Renal cortical epithelial cell (primary cell): ENCODE measurements at places on chromosomes 5 and 9. TPM values are rescaled to one million over a fixed set of nuclear protein-coding genes. Genes with fewer than 3 reads are reported as not detected.
A peak's percentile ranks its signal among the peaks of the same experiment; 100 is the strongest.

GRCh38 chr5:126544087-126544740 is 50.8 kb downstream of the ALDH7A1 start:
- DNase-seq: peak; percentile 45

The HTR4 gene
- total RNA-seq: not detected in 2 replicates

GRCh38 chr9:137114613-137115393 is at the start of gene DPP7:
Gene DPP7 (minus strand): TSS chr9:137114733. CDS start chr9:137114713, 20 bp downstream.
- DNase-seq: no peak

GRCh38 chr9:83920469-83920926 is 734 bp downstream of the KIF27 start:
- peak; percentile 64 for DNase-seq

- no peak for DNase-seq
Observed at GRCh38 chr9:37920471-37921167, 16.7 kb upstream of the SLC25A51 start.

- DNase-seq: no peak
Observed at GRCh38 chr9:79673614-79674013, 101.8 kb downstream of the TLE4 start.

The NOXA1 gene
- total RNA-seq: 2.1 and 2.8 TPM in 2 replicates

DNA sequence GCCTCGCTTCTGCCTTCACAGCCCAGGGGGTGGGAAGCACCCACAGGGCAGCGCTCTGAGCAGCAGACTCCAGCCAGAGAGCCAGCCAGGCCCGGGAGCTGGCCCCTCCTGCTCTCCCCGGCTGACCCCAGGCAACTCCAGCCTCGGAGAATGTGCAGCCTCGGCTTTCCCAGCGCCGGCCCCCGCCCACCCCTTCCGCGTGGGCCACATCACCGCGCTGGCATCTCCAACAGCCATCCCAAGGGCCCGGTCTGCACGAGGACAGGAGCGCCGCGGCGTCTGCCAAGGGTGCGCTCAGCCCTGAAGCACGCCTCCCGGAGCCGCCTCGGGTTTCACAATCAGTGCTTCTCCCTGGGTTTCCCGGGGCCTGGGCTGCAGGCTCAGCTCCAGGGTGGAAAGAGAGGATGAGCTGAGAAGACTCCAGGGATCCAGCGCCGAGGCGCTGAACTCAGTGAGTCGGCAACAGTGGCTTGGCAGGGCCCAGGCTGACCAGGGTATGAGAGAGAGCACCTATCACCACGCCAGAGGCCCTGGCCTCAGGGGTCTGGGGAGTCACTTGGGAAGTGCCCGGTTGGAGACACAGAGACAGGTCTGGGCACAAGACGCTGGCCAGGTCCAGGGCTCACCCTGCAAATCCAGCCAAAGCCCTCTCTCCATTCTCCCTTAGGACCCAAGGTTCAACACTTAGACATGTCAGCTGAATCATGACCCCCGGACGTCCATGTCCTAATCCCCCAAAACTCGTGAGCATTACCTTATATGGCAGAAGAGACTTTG is 79.6 kb downstream of the ADAMTS2 start:
- DNase-seq: peak; percentile 80

DNA sequence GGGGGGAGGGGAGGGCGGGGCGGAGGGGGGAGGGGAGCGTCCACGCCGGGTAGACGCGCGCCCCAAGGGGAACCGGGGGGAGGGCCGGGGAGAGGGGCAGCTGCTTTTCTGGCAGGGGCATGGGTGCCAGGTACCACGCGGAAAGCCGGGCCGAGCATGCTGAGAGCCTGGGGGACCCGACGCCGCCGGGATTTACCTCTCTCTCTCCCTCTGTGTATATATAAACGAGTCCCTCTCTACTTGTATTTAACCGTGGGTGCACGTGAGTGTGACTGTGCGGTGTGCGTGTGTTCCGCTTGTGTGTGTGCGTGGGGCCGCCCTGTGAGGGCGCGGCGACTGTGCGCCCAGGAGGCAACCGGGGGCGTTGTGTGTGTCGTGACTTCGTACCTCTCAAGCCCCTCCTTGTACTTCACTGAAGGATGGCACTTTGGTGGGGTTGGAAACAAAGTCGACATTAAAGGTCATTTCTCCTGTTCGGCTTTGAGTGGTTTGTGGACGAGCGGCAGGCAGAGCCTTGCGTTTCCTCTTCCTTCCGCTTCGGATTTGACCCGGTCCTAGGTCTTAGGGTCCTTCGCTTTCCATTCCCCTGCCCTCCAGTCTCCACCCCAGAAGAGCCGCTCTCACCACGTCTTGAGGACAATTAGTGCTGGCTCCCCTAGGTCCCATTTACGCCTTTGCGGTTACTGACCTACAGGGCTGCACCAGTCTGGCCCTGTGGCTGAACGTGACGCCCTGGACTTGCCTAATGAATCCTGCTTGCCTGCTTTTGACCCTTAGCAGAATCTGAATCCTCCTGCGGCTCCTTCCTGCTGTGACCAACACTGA is 36.2 kb upstream of the TTC1 start:
- DNase-seq: no peak

DNA sequence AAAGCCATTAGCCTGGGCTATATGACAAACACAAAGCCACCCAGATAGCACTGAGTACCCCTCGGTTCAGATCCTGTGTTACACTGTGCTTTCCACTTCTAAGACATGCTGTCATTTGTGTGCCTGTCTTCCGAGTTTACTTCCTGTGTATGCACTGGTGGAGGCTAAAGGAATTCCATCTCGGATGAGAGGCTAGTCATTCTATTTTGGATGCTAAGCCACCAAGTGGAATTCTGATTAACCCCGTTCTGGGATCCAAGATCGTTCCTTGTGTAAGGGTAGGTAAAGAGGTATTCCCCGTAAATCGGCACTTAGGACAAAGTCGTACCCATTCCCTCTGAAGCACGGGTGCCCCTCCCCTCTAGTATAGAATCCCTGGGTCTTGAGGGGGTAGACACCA is 8.7 kb downstream of the PROP1 start:
- no peak for DNase-seq

- no peak for DNase-seq
Observed at GRCh38 chr5:138629392-138629791, 54.2 kb upstream of the HSPA9 start.

DNA sequence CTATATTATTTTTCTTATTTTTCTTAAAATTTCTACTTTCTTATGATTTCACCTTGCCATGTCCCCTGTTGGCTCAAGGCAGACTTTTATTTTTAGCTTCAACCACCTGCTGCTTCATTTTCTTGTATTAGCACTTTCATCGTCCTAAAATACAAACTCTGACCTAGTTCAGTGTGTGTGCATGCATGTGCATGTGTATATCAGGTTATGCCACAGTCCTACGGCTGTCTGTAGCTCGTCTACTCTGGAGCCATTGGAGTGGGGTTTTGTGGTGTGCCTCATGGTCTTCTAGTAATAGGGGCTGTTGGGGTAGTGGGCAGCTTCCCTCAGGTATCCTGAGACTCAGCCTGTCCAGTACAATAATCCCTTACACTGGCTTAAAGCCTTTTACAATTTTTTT is 13.4 kb upstream of the SPINK1 start:
- DNase-seq: no peak

The PCA3 gene
- total RNA-seq: 0.05 TPM in 1 of 2 replicates, not detected in the other

GRCh38 chr5:19047277-19047676 is 940.7 kb downstream of the CDH18 start:
- no peak for DNase-seq

GRCh38 chr9:6870650-6871477 is 113.1 kb downstream of the KDM4C start:
- peak; percentile 9 for DNase-seq

The F2RL2 gene
- total RNA-seq: 0.17 and 0.99 TPM in 2 replicates

The PCDHB6 gene
- 0.17 and 0.40 TPM in 2 replicates for total RNA-seq

DNA sequence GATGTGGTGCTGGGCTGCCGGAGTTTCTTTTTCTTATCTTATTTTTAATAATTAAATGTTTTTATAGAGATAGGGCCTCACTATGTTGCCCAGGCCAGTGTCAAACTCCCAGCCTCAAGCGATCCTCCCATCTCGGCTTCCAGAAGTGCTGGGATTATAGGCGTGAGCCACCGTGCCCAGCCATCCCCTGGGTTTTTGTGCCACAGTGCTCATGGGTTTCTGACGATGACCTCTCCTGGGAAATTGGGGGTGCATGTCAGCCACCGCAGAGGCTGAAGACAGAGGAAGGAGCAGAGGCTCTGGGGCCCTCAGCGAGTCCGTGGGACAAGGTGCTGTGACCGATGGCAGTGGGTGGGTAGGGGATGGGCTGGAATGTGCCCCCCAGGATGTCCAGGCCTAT is 14.4 kb downstream of the GPSM1 start:
- DNase-seq: no peak

DNA sequence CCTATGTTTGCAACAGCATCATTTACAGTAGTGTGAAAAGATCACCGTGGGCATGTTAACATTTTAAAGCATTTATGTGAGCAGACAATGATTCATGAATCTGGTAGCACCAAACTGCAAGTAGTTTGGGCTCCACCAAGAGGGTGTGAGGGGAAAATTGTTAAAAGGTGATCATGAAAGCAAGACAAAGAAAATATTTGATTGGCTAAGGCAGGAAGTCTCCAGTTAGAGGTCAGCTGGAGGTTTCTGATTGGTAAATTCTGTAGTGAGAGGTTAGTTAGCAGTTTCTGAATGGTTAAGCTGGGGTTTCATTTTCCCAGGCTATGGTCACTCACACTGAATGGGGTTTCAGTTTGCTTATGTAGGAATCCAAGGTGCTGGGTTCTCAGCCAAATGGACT is 13.5 kb upstream of the DRD1 start:
- peak; percentile 3 for DNase-seq

The SPATA31C1 gene
- not detected in 2 replicates for total RNA-seq

- DNase-seq: no peak
Observed at GRCh38 chr5:50969151-50970031, 303.0 kb downstream of the PARP8 start.

DNA sequence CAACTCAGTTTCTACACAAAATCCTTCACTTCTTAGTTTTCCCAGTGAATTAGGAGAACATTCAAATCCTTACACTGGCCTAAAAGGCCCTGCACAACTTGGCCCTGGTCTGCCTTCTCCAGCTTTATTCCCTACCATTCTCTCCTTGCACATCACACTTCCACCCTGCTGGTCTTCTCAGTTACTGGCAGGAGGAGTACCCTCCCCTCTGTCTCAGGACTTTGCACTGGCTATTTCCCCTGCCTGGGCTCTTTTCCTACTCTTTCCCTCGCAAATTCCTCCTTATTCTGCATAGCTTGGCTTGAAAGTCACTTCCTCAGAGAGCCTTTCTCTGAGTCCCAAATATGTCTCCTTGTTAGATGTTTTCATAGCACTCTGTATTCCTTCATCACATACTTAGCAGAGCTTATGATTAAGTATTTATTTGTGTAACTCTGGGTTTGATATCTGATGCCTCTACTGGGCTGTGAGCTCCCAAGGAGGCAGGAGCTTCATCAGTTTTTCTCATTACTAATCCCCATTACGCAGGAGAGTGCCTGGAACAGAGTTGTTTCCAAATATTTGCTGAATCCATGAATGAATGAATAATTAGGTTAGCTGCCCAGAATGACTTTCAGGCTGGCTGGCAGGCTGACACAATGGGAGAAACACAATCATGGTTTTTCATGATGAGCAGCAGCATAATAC is 159.8 kb upstream of the KLF9 start:
- DNase-seq: peak; percentile 44

The PCDHA13 gene
- 0.69 and 2.2 TPM in 2 replicates for total RNA-seq

The RNF183 gene
- 0.80 and 1.2 TPM in 2 replicates for total RNA-seq

- DNase-seq: no peak
Observed at GRCh38 chr9:15433191-15433590, 10.5 kb downstream of the SNAPC3 start.
